ENCODE measurements at places on chromosomes 5 and 9.

GRCh38 chr9:83197591-83197990, 134.6 kb upstream of the RASEF start:
- DNase-seq: no peak

- no peak for DNase-seq
Observed at GRCh38 chr9:1276474-1276873, 226.3 kb downstream of the DMRT2 start.

- DNase-seq: no peak
Observed at GRCh38 chr9:98442114-98442513, 186.7 kb upstream of the TBC1D2 start.

GRCh38 chr9:74777136-74777879, 110.4 kb downstream of the TRPM6 start:
- DNase-seq: peak; percentile 15

DNA sequence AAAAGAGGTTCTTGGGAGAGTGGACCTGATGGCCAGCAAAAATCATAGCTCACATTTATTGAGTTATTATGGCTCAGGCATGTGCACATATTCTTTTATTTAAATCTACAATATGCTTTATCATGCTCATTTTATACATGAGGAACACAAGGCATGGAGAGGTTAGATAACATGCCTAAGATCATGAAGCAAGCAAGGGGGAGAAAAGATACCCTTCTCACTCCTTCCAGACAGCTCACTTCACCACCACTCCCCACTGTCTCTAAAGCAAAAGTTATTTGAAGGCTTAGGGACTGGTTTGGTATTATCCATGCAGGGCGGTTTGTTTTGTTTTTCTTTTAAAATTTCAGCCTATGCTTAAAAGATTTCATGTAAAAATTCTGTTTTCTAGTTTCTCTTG, 59.0 kb upstream of the PDE8B start:
- no peak for DNase-seq

DNA sequence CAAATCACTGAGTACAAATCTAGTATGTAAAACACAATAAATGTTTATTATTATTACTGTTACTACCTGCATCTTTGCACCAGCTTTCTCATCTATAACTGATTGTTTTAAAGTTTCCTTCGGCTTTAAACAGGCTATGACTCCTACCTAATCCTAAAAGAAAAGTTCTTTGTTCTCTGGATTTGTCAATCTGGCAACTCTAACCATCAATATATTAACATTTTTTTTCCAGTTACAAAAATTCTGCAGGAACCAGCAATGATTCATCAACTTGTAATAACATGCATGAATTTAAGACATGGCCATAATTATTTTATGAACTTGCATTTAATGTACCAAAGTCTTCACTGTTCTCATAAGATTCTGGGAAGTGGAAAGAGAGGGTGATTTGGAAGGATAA, 228.5 kb downstream of the PIK3R1 start:
- DNase-seq: no peak

DNA sequence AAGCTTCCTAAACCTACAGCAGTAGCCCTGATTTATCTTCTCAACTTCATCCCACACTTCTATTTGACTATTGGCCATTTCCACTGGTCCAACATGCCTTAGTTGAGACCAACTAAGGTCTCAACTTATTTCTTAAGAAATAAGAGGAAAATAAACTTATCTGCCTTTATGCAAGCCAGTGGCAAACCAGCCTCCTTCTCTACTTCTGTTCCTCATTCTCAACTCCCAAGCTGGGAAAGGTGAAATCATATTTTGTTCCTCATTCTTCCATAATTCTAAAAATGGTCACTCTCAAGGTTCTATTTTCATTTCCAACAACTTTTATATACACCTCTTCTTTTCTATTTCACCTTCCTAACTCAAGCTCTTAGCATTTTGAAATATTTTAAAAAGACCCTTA, 149.6 kb upstream of the C9orf72 start:
- DNase-seq: no peak

Data from NCI-H226 (cell line).